ENCODE measurements at places on chromosomes 1 and 21. TPM values are rescaled to one million over a fixed set of nuclear protein-coding genes. Genes with fewer than 3 reads are reported as not detected.

GRCh38 chr1:95730986-95731385, 497.0 kb downstream of the RWDD3 start:
- H3K4me1 ChIP-seq, result no peaks in the 10 kb centered on the region
- no peak for DNase-seq
- no peaks in the 10 kb centered on the region for H3K36me3 ChIP-seq
- no peak overlapping the region for H3K4me3 ChIP-seq
- H3K27ac ChIP-seq, result no peak overlapping the region

GRCh38 chr21:44710294-44710665, 1.1 kb downstream of the TSPEAR start:
- H3K27ac ChIP-seq, result no peak overlapping the region
- H3K27me3 ChIP-seq, result peaks cover 91% of the 10 kb centered on the region
- peaks cover 12% of the 10 kb centered on the region for H3K4me1 ChIP-seq
- no peak overlapping the region for H3K4me3 ChIP-seq
- no peaks in the 10 kb centered on the region for H3K36me3 ChIP-seq
- no peak for DNase-seq

DNA sequence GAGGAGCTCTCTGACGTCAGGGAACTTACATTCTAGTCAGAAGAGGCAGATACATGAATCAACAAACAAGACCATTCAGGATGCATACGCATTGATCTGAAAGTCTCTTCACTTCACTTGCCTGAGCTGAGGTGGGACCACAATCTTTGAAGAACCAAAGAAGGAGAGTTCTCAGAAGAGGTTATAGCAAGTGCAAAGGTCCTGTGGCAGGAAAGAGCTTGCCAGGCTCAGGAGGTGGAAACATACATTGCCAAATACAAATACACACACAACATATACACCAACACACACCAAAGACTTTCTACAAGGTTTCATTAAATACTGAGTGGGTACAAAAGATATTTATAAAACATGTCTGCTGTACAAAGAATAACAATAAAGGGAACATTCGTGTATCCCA, 86.8 kb upstream of the GJB5 start:
- H3K27me3 ChIP-seq, result no peaks in the 10 kb centered on the region
- DNase-seq, result no peak
- H3K4me3 ChIP-seq, result no peak overlapping the region
- no peaks in the 10 kb centered on the region for H3K36me3 ChIP-seq

DNA sequence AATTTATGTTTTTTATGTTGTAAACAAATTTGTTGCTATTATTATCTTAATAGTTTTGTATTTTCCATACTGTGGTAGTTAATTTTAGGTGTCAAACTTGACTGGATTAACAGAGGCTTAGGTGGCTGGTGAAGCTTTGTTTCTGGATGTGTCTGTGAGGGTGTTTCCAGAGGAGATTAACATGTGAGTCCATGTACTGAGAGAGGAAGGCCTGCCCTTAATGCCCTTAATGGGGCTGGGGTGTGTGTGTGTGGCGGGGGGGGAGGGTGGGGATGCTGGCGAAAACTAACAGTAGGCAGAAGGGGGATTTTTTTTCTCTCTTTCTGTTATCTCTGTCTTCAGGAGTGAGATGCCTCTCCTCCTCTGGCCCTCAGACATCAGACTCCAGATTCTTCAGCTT, 1.9 kb downstream of the OR14A16 start:
- no peaks in the 10 kb centered on the region for H3K36me3 ChIP-seq
- H3K27ac ChIP-seq, result no peak overlapping the region
- DNase-seq, result no peak
- H3K4me1 ChIP-seq, result no peaks in the 10 kb centered on the region
- H3K4me3 ChIP-seq, result no peak overlapping the region
- no peaks in the 10 kb centered on the region for H3K27me3 ChIP-seq

- H3K4me3 ChIP-seq, result no peak overlapping the region
- H3K4me1 ChIP-seq, result no peaks in the 10 kb centered on the region
- no peak overlapping the region for H3K27ac ChIP-seq
- H3K27me3 ChIP-seq, result no peaks in the 10 kb centered on the region
- DNase-seq, result no peak
Observed at GRCh38 chr1:48236716-48237470, 14.4 kb downstream of the SLC5A9 start.

- peak overlapping the region; percentile 86 for H3K4me3 ChIP-seq
- peak overlapping the region; percentile 92 for H3K27ac ChIP-seq
- no peak for DNase-seq
- H3K4me1 ChIP-seq, result peaks cover 40% of the 10 kb centered on the region
- no peaks in the 10 kb centered on the region for H3K27me3 ChIP-seq
Observed at GRCh38 chr1:91884459-91885212, 1.3 kb downstream of the TGFBR3 start.

DNA sequence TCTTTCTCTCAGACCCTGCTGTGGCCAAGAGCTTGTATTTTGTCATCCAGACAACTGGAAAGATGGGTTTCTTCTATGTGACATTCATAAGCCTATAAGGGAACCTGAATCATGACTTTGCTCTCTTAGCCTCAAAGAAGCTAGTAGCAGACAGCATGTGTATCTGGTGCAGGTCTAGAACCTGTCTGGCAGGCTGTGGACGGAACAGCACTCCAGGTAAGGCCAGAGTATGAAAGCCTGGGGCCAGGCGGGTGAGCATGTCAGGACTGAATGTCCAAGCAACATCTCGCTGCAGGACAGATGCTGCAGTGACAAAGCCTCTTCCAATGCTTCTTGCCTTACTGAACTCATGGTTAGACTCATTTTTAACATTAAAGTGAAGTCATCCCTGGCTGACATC, 32.8 kb downstream of the AKNAD1 start:
- H3K27ac ChIP-seq, result no peak overlapping the region
- peaks cover 13% of the 10 kb centered on the region for H3K4me1 ChIP-seq
- no peak for DNase-seq
- H3K4me3 ChIP-seq, result no peak overlapping the region

GRCh38 chr1:216186141-216186540, 237.1 kb downstream of the USH2A start:
- no peaks in the 10 kb centered on the region for H3K4me1 ChIP-seq
- H3K4me3 ChIP-seq, result no peak overlapping the region
- no peaks in the 10 kb centered on the region for H3K27me3 ChIP-seq
- no peak for DNase-seq
- no peaks in the 10 kb centered on the region for H3K36me3 ChIP-seq

DNA sequence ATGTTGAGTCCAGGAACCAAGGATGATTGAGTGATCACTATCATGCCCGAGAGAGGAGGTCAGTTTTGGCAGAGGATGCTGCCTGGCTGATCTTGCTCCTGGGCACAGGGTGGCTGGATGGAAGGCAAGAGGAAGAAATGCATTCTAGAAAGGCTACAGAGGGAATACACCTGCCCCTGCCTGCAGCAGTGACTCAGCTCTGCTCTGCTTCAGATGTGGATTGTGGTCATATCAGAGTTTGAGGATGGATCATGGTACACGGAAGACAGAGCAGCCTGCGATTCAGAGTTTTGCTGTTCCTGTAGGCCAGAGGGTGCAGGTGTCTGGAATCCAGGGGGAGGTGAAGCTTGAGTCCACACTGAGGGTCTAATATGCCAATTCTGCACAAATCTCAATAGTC, 37.2 kb downstream of the PCP4 start:
- H3K4me3 ChIP-seq, result no peak overlapping the region
- no peak overlapping the region for H3K27ac ChIP-seq
- no peaks in the 10 kb centered on the region for H3K36me3 ChIP-seq
- no peak for DNase-seq
- no peaks in the 10 kb centered on the region for H3K4me1 ChIP-seq

DNA sequence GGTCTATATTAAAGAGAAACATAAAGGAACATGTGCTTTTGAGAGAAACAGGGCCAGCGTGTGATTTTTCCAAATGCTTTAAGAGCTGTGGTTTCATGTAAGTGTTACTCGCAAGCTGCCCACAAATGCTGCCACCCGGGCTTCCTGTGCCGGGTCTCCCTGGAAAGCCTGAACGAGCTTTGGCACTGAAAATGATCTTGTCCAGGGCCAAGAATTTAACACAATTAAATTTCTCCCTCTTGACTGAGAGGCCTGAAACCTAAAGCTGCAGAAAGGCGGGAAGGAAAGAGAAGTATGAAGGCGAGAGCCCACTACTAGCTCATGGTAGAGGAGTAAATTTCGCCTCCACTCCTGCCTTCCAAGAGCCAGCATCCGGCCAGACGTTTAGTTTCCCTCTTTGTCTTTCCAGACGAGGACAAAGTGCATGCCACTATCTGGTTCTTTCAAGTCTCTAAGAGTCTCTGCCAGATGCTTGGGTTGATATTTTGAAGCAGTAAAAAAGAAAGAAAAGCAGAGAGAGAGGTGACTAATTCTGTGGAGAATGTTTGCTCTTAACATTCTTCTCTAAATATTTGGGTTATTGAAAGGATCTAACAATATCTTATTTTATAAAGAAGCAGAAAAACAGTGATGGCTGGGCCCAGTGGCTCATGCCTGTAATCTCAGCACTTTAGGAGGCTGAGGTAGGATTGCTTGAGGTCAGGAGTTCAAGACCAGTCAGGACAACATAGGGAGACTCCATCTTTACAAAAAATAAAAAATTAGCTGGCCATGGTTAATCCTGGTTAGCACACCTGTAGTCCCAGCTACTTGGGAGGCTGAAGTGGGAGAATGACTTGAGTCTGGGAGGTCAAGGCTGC, 100.0 kb upstream of the HNRNPU start:
- DNase-seq, result no peak
- H3K36me3 ChIP-seq, result no peaks in the 10 kb centered on the region
- H3K27ac ChIP-seq, result peak overlapping the region; percentile 73
- H3K27me3 ChIP-seq, result no peaks in the 10 kb centered on the region

- peaks cover 5% of the 10 kb centered on the region for H3K4me1 ChIP-seq
- peaks cover 20% of the 10 kb centered on the region for H3K27me3 ChIP-seq
- H3K27ac ChIP-seq, result no peak overlapping the region
Observed at GRCh38 chr1:179588425-179589024, 3.1 kb upstream of the TDRD5 start.

DNA sequence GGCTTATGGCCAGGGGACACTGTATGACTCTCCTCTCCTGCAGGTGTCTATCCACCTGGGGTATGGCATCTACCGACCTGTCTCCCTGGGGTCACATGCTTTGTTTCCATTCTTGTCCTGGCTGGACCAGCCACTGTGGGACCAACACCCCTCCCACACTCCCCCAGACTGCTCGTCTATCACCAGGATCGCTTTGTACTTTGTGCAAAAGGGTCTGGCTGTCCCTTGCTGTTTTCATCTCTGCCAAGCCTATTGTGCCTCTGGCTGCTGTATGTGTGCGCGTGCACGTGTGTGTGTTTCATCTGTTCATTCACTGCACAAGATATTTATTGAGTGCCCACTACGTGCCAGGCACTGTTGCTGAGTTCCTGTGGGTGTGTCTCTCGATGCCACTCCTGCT, 25.5 kb downstream of the ETNK2 start:
- DNase-seq, result no peak
- no peak overlapping the region for H3K4me3 ChIP-seq
- H3K27ac ChIP-seq, result no peak overlapping the region
- H3K27me3 ChIP-seq, result no peaks in the 10 kb centered on the region
- H3K4me1 ChIP-seq, result peaks cover 34% of the 10 kb centered on the region

DNA sequence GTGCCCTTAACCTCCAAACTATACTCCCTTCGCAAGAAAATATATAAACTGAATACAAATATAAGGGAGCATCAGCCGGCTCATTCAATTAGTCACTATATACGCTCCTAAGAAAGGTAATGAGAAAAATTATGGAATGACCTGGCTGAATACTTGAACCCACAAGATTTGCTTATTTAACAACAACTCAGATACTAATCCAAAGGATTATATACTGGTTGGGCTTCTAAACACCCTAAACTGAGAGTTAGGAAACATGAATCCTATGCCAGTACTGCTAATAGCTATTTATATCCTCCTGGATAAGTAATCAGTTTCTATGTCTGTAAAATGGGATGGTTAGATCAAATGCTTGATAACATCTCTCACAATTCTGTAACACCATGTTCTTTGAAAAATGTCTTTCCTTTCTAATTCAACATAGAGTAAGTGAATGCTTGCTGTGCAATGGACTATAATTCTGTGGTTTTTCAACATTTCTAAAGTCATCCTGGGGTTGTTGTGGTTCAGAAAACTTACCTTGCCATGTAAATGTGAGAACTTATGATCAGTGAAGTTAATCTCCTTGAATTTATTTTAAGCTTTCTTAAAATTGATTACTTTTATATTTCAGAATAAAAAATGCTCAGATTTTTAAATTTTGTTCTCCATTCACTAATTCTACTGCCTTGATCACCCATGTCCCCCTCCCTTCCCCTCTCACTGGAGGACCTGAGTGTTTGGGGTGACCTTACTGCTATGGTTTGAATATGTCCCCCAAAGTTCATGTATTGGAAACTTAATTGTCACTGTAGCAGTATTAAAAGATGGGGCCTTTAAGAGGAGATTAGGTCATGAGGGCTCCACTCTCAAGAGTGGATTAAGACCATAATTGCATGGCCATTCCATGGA, 14.5 kb downstream of the DUSP10 start:
- no peak overlapping the region for H3K27ac ChIP-seq
- DNase-seq, result no peak
- H3K4me3 ChIP-seq, result no peak overlapping the region
- no peaks in the 10 kb centered on the region for H3K36me3 ChIP-seq
- H3K27me3 ChIP-seq, result no peaks in the 10 kb centered on the region

GRCh38 chr1:234955107-234955731, 173.4 kb downstream of the TOMM20 start:
- DNase-seq, result peak; percentile 79
- H3K4me3 ChIP-seq, result no peak overlapping the region
- H3K27ac ChIP-seq, result peak overlapping the region; percentile 76
- H3K36me3 ChIP-seq, result no peaks in the 10 kb centered on the region
- peaks cover 57% of the 10 kb centered on the region for H3K4me1 ChIP-seq

DNA sequence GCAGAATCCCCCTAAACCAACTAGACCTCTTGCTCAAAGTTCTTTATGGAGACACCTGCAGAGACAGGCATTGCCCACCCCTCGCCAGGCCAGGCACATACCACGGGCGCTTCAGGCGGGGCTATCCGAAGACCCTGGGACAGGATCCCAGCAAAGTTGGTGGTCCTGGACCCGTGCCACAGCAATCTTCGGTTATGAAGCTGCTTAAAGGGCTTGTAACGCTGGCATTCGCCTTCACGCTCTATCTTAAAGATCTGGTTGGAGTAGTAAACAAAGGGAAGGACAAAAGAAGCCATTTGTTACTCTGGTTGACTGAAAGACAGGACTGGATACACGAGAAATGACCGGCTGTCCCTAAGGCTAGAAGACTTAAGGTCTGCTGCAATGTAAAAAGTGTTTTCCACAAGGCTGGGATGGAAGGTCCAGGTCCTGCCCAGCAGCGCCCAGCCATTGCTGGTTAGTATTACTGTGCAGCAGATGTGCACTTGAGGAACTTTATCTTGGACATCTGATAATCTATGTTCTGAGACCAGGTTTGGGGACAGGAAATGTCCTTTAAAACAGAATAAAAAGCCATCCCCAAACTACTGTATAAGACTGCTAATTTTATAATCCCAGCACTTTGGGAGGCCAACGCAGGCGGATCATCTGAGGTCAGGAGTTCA, 42.9 kb downstream of the PARP1 start:
- no peak overlapping the region for H3K4me3 ChIP-seq
- no peak overlapping the region for H3K27ac ChIP-seq
- H3K27me3 ChIP-seq, result no peaks in the 10 kb centered on the region
- peaks cover 100% of the 10 kb centered on the region for H3K36me3 ChIP-seq
- no peak for DNase-seq

TOR1AIP2 gene
- total RNA-seq, result 92.0 TPM

RGS21 gene
- not detected for total RNA-seq

DNAJB4 gene
- total RNA-seq, result 29.0 TPM

F13B gene
- not detected for total RNA-seq

LAX1 gene
- total RNA-seq, result 3.0 TPM

ACKR1 gene
- 30.4 TPM for total RNA-seq

MROH9 gene
- 1.2 TPM for total RNA-seq

AMY1A gene
- 5.8 TPM for total RNA-seq

TLR5 gene
- total RNA-seq, result 26.6 TPM

Measured in lower lobe of right lung (tissue), 2 donors.